ENCODE measurements at places on chromosomes 4 and X.

DNA sequence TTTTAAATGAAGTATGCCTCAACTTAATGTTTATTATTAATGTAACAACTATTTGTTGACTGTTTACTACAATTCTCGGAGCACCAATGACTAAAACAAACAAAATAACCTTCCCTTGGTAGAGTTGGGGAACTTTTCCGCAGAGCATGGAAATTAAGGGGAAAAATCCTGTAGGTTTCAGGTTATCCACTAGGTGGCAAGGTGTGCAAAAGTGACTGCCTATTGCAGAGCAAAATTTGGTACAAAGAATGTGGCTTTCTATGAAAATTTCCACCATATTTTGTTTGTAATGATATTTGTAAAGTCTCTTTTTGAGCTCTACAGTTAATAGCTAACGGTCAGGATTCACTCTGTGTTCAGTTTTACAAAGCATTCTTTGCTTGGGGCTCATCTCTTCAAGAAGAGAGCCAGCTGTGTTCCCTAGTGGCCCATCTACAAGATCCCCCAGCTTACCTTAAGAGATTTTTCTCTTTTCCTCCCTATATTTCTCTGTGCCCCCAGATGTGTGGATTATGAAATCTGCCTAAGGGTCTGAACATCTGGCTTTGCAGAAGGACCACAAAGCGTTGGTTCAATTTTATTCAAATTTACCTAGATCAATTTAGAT lies 61.1 kb downstream of the FBXO8 start:
- DNase-seq = peak; percentile 4

- no peak for DNase-seq
Observed at GRCh38 chr4:8005814-8006215, 66.2 kb upstream of the AFAP1 start.

DNA sequence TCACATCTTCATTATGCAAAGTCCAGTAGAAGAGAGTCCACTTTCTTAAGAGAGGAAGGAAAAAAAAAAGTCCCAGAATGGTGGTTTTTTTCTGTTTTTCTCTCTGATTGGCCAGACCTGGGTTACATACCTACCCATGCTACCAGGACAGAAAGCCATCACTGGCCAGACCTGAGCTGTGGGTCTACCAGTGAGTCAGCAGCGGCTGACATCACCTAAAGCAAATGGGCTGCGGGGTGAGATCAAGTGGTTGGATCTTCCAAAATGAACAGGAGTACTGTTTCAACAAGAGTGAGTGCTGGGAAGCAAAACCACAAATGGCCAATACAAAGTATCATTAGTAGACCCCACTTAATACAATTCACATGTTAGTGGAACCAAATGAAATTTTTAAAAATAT lies 1.6 kb upstream of the NDST3 start:
- no peak for DNase-seq

DNA sequence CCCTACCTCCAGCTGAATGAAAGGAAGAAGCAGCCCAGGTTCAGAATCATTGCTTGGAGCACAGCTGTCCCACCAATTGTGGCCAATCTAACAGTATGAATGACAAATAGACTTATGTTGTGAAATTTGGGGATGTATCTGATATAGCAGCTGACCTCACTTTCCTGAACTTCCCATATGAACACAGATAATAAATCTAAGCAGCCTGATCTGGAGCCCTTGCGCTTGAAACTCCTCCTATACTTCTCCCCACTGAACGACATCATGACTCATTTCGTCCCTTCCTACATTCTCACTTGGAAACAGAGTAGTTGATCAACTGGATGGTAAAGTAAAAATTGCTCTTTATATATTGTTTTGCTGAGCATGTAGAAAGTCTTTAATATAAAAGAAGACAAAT lies 24.2 kb upstream of the AMELX start:
- no peak for DNase-seq

GRCh38 chr4:61590881-61591280 lies 390.8 kb downstream of the ADGRL3 start:
- DNase-seq = no peak

GRCh38 chr4:48660347-48660746 lies 119.7 kb downstream of the FRYL start:
- no peak for DNase-seq

- no peak for DNase-seq
Observed at GRCh38 chrX:29707088-29707487, 508.3 kb upstream of the MAGEB2 start.

- DNase-seq = no peak
Observed at GRCh38 chr4:157115613-157116335, 39.8 kb downstream of the GLRB start.

GRCh38 chr4:79232540-79232939 lies 93.3 kb downstream of the NAA11 start:
- no peak for DNase-seq

DNA sequence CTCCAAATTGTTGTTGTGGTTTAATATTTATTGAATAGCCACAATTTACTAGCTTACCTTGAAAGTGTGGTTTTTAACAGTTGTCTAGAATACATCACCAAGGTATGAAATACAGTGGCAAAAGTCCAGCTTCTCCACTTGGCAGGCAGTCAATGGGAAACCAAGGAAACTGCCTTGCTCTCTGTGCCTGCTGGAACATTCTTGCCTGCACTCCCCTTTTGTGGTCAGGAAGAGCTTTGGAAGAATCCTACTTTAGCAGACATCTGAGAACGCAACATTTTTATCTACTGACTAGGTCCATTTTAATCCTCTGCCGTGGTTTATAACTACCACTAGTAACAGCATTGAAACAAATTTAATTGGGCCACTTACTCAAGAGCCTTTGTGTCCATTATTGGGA lies 64.5 kb downstream of the TENM3 start:
- DNase-seq = no peak
